Activated naive CD4-positive, alpha-beta T cell treated with anti-CD3 and anti-CD28 coated beads, Interleukin-2, amount 10 ng/mL, durations not matched to agents 7 days and 5 days (primary cell): ENCODE measurements at places on chromosomes 1 and 21.
A peak's percentile ranks its signal among the peaks of the same experiment; 100 is the strongest.

- peak; percentile 19 for DNase-seq
Observed at GRCh38 chr1:16628361-16629111, 15.2 kb upstream of the NBPF1 start.

GRCh38 chr1:167704715-167705114 lies 17.1 kb upstream of the MPZL1 start:
- no peak for DNase-seq

GRCh38 chr1:223022641-223023473 lies 120.2 kb downstream of the TLR5 start:
- DNase-seq, result no peak

- no peak for DNase-seq
Observed at GRCh38 chr1:60413091-60413490, 339.5 kb upstream of the C1orf87 start.

DNA sequence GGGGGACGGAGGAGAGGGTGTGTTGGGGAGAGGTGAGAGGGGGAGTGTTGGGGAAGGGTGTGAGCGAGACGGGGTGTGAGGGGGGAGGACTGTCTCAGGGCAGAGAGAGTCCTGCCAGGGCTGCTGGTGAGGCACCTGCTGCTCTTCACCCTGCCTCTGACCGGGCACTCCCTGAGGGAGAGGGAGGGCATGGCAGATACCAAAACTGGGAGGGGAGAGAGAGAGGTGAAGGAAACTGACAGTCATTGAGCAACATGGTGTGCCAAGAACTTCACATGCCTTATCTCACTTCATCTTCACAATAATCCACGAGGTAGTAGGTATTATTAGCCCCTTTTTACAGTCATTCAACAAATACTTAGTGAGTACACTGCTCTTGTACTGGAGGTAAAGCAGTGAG lies 61.3 kb upstream of the ARTN start:
- no peak for DNase-seq

DNA sequence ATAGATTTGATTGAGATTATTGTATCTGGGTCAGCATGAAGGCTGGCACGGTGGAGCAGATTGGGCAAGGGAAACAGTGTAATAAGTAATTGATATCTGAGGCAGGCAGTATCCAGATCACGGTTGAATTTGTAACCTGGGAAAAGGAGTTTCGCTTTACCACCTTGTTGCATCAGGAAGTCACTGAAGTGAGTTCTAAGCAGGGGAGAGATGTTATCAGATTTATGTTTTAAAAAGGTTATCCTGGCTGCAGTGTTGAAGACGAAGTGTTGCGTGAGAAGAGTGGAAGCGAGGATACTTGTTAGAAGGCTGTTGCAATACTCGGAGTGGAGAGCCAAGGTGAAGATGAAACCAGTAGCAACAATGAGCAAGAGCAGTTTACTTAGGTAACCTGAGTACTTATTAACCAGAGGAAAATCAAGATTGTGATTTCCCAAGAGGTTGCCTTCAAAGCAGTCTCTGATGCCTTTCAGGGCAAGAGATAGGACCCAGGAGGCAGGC lies 77.8 kb downstream of the LHX9 start:
- no peak for DNase-seq

DNA sequence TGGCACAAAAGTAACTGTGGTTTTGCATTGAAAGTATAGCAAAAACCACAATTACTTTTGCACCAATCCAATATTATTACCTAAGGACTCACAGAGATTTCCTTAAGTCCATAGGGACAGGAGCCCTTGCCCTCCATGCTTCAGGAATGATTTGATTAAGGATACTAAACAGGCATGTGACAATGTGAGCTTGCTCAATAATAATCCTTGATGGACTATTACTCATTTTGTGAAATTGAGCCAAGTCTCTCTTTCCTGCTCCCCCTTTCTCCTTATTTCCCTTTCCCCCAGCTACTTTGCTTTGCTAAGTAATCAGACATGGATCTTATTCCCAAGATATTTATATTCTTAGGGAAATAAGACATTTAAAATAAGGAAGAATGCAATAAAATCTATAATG lies 21.6 kb upstream of the RGL1 start:
- no peak for DNase-seq

DNA sequence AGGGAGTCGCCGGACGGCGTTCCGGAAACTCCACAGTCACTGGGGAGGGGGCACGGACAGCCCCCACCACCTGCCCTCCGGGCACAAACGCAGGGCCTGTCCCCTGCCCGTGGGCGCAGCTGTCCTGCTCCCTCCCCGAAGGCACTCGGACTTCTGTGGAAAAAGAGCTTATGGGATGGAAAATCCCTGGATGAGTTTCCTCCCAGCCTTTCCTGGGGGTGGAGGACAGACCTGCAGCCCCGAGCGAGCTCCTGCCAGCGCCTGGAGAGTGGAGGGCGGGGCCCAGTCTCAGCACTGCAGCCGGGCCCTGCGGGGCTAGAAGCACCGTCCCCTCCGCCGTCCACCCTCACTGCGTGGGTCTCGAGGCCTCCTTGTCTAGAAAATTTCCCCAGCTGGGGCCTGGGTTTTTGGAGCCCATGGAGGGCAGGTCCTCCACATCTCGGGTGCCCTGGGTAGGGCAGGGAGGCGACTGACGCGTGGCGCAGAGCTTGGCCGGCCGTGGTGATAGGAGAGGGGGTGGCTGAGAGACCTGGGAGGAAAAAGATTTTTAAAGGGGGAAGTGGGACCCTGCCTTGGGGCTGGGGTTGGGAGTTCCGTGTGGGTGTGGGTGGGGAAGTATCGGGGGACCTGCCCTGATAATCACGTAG lies 6.4 kb upstream of the COL6A1 start:
- no peak for DNase-seq

GRCh38 chr1:28236656-28237322 lies 865 bp downstream of the ATP5IF1 start:
- DNase-seq, result peak; percentile 36

DNA sequence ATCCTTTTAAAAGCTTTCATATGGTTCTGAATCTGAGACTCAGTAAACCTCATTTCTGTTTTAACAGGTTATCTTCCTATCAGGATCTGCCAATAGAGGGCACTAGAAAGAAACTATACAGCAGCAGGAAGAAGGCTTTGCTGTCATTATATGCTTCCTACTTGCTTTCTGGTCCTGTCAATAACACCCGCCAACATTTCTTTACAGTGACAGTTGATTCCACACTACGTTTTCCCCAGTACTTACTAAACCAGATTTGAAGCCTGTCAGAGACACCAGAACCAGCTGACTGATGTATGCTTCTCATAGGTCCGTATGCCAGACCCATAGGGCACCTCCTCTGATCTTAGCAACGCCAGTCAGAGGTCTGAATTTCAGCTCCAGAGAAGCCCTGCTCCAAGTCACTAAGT lies 341.0 kb upstream of the NEGR1 start:
- DNase-seq, result no peak

DNA sequence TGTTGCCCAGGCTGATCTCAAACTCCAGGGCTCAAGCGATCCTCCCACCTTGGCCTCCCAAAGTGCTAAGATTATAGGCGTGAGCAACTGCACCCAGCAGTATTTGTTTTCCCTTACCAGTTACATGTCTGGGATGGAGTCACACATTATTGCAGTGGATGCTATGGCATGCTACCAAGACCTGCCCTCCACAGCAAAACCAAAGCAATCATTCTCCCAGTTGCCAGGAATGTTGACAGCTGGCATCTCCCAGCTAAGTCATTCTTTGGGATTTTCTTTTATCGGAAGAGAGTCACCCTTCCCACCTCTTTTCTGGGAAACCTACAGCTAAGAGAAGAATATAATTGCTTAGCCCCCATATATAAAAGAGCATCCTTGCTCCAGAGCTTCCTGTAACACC lies 49.4 kb upstream of the RGS7 start:
- DNase-seq, result no peak

DNA sequence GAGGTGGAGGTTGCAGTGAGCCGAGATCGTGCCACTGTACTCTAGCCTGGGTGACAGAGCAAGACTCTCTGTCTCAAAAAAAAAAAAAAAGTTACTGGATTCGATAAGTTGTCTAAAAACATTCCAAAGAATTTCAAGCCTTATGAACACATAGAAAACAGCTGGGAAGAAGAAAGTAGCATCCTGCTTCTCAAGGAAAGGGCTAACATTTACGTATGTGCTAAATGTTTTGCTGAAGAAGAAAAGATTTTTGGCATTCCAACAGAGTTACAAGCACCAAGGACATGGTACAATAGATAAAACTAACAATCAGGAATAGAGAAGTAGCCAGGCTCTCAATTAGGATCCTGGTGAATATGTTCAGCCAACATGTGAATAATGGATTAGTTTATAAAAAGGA lies 69.8 kb downstream of the HFM1 start:
- no peak for DNase-seq

DNA sequence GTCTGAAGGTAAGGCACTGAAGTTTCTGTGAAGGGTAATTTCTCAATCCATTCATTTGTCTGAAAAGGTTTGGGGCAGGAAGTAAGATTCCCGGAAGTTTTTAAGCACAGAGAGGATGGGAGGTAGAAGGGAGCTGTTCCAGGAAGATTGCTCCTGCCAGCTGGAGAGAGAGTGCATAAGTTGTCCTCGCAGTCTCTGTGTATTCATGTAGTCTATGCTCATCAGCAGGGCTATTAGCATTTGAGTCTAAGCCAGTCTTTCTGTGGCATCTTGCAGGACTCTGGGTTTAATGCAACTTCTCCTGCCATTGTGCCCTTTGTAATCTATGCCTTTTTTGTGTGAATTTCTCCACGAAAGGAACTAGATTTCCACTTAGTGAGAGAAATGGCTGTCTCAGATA lies 140.8 kb upstream of the FGGY start:
- no peak for DNase-seq

- DNase-seq, result no peak
Observed at GRCh38 chr1:53731043-53731600, 7.8 kb downstream of the GLIS1 start.

DNA sequence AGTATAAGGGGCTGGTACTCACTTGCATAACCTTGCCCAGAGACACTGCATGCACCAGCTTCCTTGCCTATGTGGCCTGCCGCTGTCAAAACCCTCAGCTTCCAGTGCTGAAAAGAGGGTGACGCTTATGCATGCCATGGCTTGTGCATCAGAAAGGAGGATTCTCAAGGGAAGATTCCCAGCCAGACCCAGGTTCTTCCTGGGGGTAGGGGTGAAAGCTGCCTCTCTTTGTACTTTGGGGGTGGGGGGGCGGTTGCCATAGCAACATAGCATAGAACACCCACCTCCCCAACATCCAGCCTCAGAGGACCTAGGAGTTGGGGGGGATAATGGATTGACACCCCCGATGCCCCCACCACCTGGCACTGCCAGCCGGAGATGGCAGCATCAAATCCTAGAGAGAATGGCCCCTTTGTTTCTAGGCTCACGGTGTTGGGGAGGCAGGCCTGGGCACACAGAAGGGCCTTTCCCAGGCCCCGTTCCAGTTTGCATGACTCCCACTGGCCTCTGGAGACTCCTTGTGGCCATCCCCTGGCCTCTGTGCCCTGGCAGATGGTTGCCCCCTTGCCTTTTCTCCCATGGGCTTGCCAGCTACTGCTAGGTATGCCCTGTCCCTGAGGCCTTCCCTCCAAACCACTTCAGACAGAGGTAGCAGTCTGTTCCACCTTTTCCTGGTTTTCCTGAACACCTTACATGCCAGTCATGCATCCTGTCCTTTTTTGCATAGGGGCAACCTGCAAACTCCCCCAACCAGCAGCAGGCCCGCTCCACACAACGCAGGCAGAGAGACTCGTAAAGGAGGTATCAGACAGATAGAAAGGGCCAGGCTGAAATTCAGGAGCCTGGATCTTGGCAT lies 44.6 kb downstream of the RHBG start:
- DNase-seq, result no peak

- DNase-seq, result no peak
Observed at GRCh38 chr1:106962591-106962990, 93.9 kb upstream of the PRMT6 start.

DNA sequence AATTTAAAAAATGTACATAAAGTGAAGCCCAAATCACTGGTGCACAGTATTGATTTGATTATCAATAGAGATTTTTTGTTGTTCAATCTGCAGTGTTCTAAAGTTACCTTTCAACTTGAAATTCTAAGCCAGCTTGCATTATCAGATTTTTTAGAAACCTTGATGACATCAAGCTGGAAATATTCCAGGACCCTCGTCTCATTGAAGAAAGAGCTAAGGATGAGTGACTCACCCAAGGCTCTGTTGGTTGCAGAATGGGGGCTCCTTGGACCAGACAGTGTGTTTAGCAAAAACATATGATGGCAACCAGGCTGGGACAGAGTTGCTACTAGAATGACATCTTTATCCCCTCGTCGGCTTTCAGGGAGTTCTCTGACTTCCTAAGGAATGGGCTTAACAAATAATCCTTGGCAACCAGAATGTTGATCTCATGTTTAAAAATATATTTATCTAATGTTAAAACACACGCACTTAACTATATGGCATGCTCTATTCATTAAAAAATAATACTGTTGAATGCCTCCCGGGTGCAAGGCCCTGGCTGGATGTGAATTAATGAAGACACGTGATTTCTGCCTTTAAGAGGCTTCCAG lies 79.7 kb downstream of the RUNX3 start:
- no peak for DNase-seq

DNA sequence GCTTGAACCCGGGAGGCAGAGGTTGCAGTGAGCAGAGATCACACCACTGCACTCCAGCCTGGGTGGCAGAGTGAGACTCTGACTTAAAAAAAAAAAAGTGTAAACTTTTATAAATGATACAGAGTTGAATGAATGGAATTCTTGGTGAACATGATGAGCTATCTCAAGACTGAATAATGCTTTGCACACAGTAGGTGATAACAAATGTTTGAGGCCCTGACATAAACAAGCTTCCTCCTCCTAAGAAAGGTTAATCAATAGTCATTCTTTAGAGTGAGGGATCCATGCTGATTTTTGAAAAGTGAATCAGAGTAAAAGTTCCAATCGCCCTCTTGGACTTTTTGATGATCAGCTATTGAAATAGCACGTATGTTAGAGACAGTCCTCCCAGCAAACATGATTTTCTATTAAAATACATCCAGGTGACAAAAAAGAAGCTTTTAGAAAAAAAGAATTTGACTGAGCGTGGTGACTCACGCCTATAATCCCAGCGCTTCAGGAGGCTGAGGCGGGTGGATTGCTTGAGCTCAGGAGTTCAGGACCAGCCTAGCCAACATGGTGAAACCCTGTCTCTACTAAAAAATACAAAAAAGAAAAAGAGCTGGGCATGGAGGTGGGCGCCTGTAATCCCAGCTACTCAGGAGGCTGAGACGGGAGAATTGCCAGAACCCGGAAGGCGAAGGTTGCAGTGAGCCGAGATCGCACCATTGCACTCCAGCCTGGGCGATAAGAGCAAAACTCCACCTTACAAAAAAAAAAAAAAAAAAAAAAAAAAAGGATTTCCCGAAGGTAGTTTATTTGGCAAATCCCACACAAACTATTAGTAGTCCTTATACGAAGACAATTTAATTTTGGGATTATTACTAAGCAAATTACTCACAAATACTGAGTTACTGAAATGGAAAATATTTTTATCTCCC lies 181.8 kb downstream of the NFIA start:
- no peak for DNase-seq

DNA sequence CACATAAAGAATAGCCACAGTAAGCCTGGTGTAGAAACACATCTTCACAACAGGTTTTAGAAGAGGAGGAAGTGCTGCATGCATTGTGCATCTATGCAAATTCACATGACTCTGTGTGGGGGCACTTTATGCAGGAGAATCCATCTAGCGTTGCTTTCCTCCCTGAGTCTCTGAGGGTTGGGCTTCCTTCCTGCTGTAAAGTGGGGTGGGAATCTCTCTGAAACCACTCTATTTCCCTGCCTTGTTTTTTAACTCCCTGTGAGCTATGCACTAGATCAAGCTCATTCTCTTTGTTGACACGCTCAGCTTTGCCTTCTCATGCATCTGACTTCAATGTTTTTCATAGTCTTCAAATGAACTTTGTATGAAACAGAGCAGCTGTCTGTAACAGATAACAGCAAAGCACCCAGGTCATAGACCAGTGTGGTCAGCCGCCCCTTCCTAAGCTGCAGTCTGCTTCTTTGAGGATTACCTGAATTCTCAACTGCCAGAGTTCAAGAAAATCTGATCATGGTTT lies 102.7 kb upstream of the DPH5 start:
- peak; percentile 51 for DNase-seq
